Thyroid gland (tissue), 4 donors: ENCODE measurements at places on chromosomes 5 and 9. TPM values are rescaled to one million over a fixed set of nuclear protein-coding genes. Genes with fewer than 3 reads are reported as not detected.

Gene TXNDC8
- not detected for total RNA-seq

Gene TMEM8B
- 8.5 TPM for total RNA-seq

Gene KLF9
- 125 TPM for total RNA-seq

Gene FSTL4
- total RNA-seq, result not detected

Gene CDH12
- not detected for total RNA-seq

Gene NKD2
- 3.2 TPM for total RNA-seq

Gene SLC6A18
- total RNA-seq, result not detected

Gene TAF11L10
- not detected for total RNA-seq

Gene SPINK4
- not detected for total RNA-seq

Gene ANKRD34B
- total RNA-seq, result not detected

Gene OR1L6
- total RNA-seq, result not detected

Gene MRPS30
- total RNA-seq, result 134 TPM

Gene PCDHA3
- 1.5 TPM for total RNA-seq

Gene PCDHB4
- 3.8 TPM for total RNA-seq

Gene SAXO1
- total RNA-seq, result not detected

Gene GRM6
- total RNA-seq, result not detected

Gene ALDH7A1
- 42.8 TPM for total RNA-seq

Gene CCL27
- not detected for total RNA-seq

Gene FLT4
- total RNA-seq, result 52.8 TPM

Gene TMC1
- not detected for total RNA-seq

Gene PCDHB15
- 6.8 TPM for total RNA-seq

Gene NSD1
- 61.9 TPM for total RNA-seq

Gene SLC46A2
- not detected for total RNA-seq

Gene BRIX1
- total RNA-seq, result 16.2 TPM

Gene DBH
- not detected for total RNA-seq

Gene PARP8
- 103 TPM for total RNA-seq

Gene SPATA9
- total RNA-seq, result not detected

Gene IRX2
- 7.6 TPM for total RNA-seq

Gene GMCL2
- total RNA-seq, result not detected

Gene ECSCR
- 46.2 TPM for total RNA-seq

Gene OBP2B
- total RNA-seq, result not detected

Gene TEX48
- not detected for total RNA-seq

Gene TEK
- 11.9 TPM for total RNA-seq

Gene UBE2QL1
- total RNA-seq, result 2.4 TPM

Gene ANKDD1B
- total RNA-seq, result not detected

Gene CDH6
- 2.1 TPM for total RNA-seq

Gene SAPCD2
- 0.78 TPM for total RNA-seq

Gene RNF14
- total RNA-seq, result 57.7 TPM

Gene ENG
- total RNA-seq, result 45.6 TPM

Gene PCDHGA1
- total RNA-seq, result 0.40 TPM

Gene ANKRD55
- not detected for total RNA-seq

Gene CCDC180
- total RNA-seq, result 5.2 TPM

Gene HTR1A
- not detected for total RNA-seq

Gene PAIP1
- total RNA-seq, result 97.4 TPM

Gene STPG3
- not detected for total RNA-seq

Gene CORO2A
- total RNA-seq, result 1.8 TPM

Gene GPR151
- not detected for total RNA-seq

Gene BTNL3
- not detected for total RNA-seq
